HCEC 1CT (cell line): ENCODE measurements at places on chromosomes 4 and X.
A peak's percentile ranks its signal among the peaks of the same experiment; 100 is the strongest.

GRCh38 chr4:164935363-164935762 lies 42.1 kb downstream of the TRIM61 start:
- no peak for DNase-seq

- no peak for DNase-seq
Measured at GRCh38 chrX:71216485-71216884, 6.5 kb upstream of the GJB1 start.

DNA sequence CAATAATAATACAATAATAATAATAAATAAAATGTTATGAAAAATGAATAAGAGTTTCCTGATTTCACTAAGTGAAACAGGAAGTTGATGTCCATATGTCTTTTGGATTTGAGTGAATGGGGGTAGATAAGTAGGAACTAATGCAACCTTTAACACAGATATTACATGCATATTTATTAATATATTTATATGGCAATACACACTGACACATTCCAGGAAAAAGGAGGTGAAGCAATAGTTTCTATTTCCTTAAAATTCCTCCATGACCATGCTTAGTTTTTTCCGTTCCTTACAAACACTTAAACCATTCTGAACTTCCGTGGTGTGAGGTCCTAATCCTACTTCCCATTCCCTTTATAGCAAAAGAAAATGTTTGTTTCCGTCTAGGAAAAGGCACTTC lies 48.3 kb downstream of the ATXN3L start:
- no peak for DNase-seq

GRCh38 chrX:136588036-136588435 lies 56.0 kb downstream of the VGLL1 start:
- no peak for DNase-seq

DNA sequence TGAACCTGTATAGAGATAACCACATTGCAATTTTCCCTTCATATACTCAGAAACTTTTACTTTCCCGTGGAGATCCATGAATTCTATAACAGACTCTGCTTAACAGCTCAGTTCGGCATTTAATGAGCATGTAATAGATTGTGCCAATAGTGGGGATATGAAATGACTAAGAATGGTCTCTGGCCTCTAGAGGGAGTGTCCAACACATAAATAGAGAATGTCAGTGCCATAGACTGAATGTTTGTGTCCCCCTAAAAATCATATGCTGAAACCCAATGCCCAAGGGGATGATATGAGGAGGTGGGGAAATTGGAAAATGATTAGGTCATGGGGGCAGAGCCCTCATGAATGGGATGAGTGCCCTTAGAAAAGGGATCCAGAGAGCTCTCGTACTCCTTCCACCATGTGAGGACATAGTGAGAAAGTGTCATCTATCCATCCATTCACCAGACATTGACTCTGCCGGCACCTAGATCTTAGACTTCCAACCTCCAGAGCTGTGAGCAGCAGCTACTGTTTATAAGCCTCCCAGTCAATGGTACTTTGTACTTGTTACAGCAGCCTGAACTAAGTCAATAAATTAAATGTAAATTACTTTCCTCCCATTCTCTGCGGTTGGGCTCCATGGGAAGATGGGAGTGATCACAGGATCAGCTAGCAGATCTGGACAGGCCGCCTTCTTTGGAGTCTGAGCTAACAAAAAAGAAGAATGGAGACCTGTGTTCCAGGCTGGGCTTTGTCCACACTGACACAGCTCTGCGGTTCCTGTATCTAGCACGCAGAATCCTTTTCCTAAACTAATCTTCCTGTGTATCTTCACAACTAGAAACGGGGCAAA lies 28.1 kb upstream of the HPSE start:
- peak; percentile 33 for DNase-seq

GRCh38 chr4:126958482-126958881 lies 674.3 kb upstream of the INTU start:
- no peak for DNase-seq

DNA sequence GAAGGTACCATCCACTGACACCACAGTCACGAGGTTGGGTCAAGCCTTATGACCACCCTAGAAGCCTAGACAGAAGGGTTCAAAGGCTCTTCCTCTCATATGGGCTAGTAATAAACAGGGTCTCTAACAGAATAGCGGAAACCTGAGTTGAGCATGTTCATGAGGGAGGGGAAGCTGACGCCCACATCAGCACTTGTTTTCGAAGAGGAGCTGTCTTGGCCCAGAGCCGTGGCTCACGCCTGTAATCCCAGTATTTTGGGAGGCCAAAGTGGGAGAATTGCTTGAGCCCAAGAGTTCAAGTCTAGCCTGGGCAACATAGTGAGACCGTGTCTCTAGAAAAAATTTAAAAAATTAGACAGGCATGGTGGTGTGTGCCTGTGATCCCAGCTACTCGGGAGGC lies 21.5 kb upstream of the TMSB4X start:
- DNase-seq: no peak

DNA sequence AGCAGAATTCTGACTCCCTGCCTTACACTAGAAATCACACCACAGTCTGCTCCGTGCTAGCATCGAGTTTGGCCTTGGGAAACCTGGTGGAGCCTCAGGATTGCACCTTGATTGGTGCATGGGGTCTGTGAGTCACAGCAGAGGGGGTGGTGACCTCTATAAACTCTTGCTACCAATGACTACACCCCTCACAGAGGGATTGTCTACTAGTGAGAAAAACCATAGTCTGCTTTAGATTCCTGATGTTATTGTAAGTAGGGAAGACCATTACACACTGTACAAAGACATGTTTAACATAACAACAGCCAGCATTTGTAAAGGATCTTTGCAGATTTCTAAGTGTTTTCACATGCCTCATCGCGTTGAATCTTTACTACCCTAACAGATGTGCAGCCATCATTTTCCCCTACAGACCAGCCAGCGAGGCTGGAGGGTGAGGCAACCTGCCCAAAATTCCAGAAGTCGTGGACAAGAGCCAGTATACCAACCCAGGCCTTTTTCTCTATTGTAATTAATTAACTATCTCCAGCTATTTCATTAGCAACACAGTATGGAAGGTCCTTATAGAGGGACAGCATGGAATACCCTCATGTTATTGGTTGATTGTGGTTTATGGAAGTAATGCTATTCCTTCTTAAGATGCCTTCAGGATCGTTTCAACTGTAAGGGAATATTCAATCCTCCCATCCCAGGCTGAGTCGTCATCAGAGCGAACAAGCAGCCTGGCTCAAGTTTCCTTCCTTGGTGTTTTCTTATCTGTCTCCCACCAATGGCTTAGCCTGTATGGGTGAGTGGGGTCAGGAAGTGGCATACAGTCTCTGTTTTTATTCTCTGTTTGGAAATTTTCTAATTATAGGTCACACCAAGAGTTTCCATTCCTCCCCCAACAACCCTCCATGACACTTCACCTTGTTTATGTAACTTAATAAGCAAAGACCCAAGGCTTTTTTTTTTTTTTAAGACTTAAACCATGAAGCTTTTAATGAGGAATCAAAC lies 55.9 kb upstream of the KDR start:
- no peak for DNase-seq

- no peak for DNase-seq
Measured at GRCh38 chr4:111266937-111267336, 644.1 kb upstream of the PITX2 start.

DNA sequence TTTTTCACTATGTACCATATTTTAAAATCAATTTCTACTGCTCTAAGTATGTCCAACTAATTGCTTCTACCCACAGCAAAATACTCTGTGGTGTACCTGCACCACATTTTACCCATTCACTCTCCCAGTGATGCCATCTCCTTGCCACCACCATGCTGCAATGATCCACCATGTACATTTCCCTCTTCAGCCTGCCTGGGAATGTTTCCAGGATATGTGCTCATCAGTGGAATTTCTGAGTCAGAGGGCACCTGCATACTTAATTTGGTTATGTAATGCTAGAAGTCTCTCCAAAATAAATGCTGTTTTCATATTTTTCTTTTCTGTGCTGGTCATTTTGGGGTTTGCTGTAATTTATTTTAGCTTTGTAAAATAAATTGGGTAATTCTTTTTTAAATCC lies 33.2 kb upstream of the OCIAD2 start:
- DNase-seq: peak; percentile 67

DNA sequence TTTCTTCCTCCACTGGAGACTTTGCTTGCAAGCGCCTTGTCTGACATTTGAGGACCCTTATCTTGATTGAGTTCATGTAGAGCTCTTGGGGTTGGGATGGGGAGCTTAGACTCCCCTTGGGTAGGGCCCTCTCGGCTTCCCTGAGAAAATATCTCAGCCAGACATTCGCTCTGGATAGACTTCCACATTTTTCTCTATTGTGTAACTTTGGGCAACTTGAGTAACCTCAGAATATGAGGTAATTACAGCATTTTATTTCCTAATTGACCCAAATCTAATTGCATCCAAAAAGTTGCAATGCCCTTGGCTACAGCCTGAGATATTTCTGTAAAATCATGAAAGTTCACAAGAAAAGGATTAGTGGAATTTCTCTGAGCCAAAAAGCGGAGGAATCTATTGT lies 102.8 kb upstream of the MXRA5 start:
- no peak for DNase-seq

GRCh38 chr4:109046471-109047201 lies 255.8 kb downstream of the COL25A1 start:
- peak; percentile 57 for DNase-seq

GRCh38 chr4:36676139-36677050 lies 395.0 kb downstream of the DTHD1 start:
- DNase-seq: no peak

DNA sequence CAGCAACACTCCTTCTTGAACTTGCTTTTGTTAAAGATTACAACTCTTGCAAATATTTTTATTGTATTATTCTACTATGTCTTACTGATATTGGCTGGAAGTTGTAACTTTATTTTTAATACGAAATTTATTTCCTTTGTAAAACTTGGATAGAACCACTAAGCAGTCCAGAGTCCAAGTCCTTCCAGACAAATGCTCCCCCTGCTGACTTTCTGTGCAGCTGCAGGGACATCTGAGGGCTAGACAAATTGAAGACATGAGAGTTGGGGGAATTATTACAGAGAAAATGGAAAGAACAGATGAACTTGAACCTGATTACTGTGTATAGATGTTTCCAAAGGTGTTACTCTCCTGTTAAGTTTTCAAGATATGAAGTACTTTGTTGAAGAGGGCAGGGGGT lies 238.8 kb downstream of the GRIA3 start:
- DNase-seq: no peak

DNA sequence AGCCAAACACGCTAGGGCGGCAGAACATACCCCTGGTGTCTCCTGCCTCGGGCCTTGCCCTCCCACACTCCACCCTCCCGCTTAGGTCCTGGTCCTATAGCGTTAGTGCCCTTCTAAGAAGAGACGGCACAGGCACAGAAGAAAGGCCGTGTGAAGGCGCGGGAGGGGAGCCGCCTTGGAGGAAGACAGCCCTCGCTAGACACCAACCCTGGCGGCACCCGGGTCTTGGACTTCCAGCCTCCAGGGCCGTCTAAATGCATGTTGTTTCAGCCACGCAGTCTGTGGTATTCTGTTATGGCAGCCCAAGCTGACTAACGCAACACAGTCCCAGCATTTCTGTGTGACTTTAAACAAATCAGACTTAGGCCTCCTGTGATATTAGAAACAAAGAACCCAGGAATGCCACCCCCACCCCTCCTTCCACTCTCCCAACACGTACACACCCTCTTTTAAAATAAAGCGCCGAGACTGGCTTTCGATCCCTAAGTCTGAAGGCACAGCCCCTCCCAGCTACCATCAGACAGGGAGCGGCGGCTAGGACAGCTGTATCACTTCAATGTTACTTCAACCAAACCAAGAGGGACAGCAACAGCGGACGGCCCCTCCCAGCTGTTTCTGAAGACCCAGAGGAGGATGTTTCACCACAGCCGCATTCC lies 128.0 kb downstream of the AFAP1 start:
- DNase-seq: peak; percentile 71

GRCh38 chr4:5788144-5788543 lies 77.1 kb downstream of the EVC start:
- no peak for DNase-seq

DNA sequence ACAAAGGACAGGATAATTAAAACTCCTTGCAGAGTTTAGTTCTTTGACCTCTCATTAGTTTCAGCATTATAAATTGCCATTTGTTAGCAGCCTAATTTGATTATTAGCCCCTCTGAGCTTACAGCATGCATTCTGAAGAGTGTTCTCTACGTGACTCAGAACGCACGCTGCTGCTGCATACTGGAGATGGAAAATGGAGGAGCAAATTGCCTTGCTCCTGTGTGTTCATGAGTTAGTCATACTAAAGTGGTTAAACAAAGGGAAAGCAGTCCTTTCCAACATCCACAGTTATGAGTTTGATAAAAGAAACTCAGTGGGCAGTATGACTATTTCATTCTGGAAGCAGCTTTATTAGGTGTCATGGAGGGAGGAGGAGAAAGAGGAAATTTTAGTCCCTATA lies 922.5 kb downstream of the RPA4 start:
- no peak for DNase-seq

DNA sequence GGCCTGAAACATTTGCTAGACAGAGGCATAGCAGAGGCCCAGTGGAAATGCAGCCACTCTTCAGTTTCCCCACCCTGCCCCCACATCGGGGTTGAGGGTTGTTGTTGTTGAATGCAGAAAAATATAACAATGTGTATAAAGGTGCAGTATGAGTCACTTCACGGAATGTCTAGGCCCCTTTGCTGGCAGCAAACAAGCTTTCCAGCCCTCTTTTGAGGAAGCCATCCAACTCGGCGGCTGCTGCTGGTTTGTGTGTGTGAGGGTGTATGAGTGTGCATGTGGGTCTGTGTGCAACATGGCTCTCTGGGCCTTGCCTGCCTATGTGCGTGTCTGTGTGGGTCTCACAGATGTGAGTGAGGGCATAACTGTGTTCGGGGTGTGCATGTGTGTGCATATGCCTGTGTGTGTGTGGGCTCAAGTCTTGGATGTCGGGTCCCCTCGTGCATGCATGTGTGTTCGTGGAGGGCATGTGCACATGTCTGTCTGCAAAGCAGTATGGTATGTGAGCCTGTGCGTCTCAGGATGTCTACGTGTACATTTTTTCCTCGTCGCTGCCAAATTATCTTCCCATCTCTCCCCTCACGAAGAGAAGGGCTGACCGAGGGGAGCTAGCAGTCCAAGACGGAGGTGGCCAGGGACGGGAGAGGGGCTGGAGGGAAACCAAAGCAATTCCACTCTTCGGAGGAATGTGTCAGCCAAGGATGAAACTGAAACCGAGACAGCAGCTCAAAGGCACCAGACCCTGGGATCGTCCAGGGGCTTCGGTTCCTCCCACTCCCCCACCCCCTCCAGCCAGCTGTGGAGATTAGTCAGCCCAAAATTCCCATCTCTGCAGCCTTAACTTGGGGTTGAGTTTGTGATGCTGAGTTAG lies 8.4 kb upstream of the ELF4 start:
- peak; percentile 57 for DNase-seq

DNA sequence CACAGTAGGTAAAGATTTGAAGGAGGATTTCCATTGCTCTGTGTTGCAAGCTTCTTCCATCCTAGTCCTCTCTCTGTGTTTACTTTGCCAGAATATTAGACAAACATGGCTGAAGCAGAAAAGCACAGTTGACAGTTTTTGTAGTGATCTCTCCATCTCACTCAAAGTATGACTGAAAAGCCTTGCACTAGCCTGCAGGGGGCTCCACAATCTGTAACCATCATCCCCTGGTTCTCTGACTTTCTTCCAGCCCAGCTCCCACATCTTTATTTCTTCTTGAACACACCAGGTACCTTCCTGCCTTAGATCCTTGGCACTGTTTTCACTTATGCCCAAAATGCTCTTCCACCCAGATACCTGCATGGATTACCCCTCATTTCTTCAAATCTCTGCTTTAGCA lies 34.1 kb upstream of the HHIP start:
- no peak for DNase-seq
